ENCODE measurements at places on chromosomes 6 and 20.

DNA sequence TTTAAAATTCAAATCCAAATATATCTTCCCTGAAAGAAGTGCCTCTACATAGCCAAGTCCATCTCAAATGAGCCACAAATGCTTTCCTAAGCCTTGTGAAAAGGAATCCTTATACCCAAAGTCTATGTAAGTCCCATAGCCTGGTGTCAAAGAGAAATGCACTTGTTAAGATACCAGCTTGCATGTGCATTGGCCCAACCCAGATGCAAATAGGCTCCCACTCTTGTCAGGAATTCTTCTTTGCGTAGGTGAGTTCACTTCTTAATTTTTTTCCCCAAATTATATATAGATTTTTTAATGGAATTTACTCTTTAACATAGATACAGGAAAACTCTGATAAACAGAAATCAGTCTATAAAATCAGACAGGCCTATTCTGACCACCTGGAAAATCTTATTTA, 105.6 kb downstream of the RALGAPA2 start:
- DNase-seq = no peak

DNA sequence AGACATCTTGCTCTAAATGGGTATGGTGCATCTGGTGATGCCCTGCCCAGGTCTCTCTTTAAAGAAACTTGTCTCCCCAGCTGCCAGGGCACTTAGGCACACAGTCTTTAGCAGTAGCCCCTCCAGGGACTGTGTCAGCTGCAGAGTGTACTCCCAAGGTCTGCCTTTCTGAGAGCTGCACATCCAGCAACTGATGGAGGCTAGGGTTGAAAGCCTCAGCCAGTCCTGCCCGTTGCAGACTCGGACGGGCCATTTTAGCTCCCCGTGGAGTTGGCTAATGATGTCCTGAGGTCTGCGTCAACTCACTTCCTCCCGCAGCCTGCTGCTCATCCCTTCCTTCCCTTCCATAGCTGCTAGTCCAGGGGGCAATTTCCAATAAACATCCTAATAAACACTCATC, 381.8 kb downstream of the PTPRT start:
- no peak for DNase-seq

DNA sequence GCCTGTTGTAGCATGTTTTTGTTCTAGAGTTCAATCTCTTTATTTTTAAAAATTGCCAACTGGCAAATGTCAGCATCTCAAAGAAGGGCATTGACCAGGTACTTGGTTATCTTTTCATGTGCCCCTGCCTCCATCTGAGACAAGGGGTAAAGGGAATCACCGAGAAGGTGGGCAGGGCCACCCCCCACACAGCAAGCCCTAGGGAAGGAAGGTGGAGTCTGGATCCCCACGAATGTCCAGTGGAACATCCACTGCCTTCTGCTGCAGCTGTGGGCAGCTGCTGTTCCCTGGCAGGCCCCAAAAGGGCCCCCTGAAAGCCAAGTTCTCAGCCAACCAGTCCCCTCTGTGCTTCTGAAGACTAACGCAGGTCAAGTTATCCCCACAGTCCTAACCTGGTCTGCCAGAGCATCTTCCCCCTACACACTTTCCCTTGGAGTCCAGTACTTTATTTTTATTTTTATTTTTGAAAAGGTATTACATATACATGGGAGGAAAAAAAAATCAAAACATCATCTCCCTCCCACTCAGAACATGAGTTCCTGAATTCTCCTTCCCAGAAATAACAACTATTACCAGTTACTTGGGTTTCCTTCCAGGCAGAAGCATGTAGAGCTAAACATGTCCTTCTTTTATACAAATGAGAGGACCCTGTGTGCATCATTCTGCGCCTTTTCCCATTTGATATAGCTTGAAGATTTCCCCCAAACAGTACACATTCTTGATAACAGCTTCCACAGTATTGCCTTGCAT, 253.7 kb downstream of the MAFB start:
- DNase-seq = no peak

DNA sequence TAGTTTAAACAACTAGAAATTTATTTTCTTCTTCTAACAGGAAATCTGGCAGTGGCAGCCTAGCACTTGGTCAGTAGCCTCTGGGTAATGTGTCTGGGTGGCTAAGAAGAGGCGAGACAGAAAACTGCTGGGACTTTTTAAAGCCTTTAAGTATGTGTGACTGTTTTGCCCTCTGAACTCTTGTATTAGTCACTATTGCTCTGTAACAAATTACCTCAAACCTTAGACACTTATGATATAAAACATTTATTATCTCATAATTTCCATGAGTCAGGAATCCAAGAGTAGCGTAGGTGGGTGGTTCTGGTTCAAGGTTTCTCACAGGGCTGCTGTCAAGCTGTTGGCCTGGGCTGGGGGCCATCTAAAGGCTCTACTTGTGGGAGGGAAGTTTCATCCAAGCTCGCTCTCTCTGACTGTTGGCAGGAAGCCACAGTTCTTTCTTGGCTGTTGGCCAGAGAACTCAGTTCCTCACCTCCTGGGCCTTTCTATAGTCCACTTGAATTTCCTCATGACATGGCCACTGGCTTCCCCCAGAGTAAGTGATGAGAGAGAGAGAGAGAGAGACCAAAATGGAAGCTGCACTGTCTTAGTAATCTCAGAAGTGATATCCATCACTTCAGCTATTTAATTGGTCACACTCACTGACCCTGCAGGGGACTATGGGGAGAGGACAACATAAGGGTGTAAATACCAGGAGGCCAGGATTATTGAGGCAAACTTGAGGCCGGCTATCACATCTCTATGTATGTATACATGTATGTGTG, 17.4 kb upstream of the TBC1D22B start:
- DNase-seq = peak; percentile 87

DNA sequence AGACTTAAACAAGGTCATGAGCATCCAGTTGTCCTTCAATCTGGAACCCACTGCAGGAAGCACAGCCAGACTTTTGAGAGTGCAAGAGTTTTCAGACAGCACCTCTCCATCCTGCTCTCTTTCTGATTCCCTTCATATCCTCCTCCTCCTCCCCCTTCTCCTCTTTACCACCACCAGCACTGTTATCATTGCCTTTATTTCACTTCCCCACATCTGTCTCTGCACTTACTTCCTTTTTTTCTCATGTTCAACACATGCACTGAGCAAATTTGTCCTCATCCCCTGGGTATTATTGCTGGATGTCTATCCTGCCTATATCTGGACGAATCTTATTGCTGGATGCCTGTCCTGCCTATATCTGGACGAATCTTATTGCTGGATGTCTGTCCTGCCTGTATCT, 554.8 kb downstream of the DHX35 start:
- no peak for DNase-seq

DNA sequence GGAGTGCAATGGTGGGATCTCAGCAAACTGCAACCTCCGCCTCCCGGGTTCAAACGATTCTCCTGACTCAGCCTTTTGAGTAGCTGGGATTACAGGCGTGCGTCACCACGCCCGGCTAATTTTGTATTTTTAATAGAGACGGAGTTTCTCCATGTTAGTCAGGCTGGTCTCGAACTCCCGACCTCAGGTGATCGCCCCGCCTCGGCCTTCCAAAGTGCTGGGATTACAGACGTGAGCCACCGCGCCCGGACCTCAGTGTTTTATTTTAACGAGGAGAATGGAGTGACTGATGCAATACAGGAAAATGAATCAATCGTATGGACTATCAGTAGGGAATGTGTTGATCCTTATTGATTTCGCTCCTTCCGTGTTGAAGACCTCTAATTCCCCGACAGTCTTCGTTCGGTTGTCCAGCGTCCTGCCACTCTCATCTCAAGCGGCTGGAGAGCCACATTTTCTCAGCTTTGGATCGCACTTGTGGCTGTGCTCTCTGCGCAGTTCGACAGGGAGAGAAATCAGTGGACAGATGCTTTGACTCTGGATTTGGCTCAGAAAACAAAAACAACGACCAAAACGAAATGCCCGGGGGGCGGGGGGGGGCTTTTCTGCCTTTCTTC, 166.2 kb downstream of the TRIM27 start:
- DNase-seq = no peak

DNA sequence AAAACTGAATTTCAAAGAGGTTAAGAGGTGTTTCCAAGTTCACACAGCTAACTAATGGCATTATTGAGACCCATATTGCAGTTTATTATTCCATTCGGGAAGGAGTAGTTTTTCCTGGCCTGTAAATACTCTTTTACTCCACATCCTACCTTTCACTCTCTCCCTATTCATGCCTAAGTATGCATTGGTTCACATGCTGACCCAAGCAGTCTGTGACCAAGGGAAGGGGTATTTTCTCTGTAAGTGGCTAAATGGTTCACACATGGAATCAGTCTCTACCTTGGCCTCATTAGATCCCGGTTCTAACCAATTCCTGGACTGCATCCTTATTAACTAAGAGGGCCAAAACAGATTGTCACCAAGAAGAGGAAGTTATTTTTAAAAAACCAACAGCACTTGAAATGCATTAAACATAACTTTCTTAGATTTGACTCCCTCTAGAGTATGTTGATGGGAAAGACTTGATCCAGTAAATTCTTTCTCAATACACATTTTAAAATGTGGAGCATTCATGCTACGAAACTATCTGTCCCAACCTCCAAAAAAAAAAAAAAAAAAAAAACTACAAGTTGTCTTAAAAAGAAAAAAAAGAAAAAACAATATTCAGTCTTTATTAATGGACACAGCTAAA, 17.8 kb upstream of the RSPO3 start:
- no peak for DNase-seq

DNA sequence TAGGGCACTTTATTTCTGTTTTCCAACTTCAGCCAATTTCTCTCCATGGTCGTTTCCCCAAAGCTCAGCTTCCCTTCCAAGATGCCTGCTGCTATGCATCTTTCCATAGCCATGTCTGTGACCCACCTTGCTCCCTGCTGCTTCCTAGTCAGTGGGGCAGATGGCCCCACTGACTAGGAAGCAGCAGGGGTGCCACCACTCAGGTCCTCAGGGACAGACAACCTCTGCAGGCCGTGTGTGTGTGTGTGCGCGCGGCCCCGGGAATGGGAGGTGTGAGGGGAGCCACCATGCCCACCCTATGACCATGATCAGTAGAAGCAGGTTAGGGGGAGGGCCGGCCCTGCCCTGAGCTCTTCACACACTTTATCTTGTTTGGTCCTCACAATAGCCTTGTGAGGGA, 2.7 kb upstream of the IP6K3 start:
- no peak for DNase-seq

DNA sequence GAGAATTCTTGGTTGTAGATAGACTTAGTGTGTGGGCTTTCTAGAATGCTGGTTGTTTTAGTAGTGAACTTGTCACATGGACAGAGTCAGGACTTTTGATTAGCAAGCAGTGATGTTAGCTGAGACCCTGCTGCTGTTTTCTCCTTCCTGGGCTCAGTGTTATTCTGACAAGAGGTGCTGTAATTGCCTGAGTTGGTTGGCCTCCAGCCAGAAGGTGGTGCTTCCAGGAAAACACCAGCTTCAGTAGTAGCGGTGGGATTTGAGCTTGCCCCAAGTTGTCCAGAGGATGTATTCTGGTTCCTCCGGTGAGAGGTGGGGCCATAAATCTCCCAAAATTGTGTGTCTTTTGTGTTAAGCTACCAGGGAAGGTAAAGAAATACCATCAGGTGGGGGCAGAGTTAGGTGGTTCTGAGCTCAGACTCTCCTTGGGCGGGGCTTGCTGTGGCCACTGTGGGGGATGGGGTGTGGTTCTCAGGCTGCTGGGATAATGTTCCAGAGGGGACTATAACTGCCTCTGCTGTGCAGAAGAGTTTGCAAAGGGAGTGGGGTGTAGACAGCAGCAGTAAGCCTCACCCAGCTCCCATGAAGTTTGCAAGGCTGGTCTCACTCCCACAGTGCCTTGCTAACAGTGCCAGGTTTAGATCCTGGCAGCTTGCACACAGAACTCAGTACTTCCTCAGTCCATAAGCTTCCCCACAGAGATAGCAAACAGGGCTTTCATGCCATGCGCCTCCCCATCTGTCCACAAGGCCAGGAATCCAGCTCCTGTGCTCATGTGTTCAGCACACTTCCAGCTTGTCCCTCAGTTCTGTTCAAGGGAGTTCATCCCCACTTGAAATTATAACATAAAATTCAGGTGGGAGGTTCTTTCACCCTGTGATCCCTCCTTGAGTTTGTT, 278.4 kb upstream of the PTCHD4 start:
- DNase-seq = peak; percentile 5

DNA sequence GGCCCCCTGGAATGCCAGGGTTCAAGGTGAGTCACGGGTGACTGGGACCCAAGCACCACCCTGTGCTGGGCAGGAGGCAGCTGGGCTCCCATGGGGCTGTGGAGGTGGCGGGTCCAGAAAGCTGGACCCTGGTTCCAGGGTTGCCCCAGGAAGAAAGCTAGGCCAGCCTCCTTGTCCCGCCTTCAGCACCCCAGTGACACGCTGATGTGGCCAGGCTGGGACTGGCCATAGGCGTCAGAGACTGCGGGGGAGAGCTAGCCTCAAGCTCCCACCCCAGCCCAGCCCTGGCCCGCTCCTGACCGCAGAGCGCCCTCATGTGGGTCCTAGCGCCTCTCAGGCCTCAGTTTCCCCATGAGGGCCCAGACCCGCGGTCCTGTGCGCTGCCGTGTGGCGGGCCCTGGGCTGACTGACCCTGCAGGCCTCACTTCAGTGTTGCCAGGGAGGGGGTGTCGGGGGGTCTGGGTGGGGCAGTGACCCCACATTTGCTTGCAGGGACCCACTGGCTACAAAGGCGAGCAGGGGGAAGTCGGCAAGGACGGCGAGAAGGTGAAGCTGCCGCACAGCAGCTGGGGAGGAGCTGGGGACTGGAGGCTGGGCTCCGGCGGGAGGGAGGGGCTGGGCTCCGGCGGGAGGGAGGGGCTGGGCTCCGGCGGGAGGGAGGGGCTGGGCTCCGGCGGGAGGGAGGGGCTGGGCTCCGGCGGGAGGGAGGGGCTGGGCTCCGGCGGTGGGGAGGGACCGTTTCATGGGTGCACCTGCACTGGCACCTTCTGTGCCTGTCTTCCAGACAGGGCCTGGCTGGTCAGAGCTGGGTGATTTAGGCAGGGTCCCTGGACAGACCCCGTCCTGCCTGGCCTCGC, 7.9 kb downstream of the COL9A3 start:
- peak; percentile 85 for DNase-seq

DNA sequence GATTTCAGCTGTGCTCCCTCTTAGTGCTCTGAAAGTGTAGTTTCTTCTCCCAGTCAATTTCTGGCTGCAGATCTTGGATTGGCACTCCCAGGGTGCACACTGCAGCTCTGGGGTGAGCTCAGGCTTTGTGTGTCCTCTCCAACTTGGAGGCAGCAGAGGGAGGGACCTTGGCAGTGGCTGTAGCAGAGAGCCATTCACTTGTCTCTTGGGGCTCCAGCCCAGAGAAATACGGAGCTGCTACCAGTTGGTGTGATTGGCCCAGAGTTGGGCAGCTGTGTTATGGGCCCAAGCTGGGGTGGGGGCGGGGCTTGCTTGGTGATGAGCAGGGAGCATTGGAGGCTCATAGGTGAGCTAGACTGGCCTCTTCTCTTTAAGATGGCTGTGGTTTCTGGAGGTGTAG, 65.9 kb downstream of the KLHL32 start:
- no peak for DNase-seq

GRCh38 chr20:60238992-60239660, 280.9 kb downstream of the CDH26 start:
- no peak for DNase-seq

Data from stomach (tissue), 19 donors.